ENCODE measurements at places on chromosomes 7 and 10. TPM values are rescaled to one million over a fixed set of nuclear protein-coding genes. Genes with fewer than 3 reads are reported as not detected.
A peak's percentile ranks its signal among the peaks of the same experiment; 100 is the strongest.

DNA sequence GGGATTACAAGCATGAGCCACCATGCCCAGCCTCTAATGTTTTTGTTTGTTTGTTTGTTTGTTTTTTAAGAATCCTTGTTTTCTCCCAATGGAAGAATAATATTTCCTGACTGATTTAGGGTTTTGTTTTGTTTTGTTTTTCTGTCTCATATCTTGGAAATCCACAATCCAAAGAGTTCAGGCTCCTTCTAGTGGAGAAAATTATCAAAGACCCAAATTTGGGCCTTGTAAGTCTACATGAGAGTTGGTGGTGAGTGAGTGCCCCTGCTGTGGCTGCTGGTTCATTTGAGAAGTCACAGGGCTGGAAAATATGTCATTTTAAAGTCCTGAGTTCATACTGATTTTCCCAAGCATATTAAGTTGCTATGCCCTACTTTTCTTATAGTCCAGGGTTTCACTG is 33.5 kb upstream of the KLHL7 start:
- peak; percentile 28 for DNase-seq

DNA sequence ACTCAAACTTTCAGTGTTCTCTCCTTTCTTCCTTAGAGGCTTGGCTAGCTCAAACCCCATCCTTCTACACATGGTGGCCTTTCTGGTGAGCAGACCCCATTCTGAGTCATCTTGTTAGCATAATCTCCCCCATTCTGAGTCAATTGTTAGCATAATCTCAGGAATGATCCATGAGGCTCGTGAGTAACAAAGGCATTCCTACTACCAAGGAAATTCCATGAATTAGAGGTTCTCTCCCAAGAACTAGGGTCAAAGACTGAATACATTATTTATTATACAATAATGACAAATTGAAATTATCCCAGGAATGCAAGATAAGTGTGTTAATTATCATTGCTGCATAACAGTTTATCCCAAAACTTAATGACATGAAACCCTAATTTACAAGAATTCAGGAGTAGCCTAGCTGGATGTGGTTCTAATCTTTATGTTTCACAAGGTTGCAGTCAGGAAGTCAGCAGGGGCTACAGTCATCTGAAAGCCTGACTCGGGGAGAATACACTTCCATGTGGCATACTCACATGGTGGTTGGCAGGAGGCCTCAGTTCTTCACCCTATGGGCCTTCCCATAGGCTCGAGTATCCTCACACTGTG is 100.2 kb downstream of the MMRN2 start:
- no peak for DNase-seq

- DNase-seq: no peak
These were observed 117.2 kb downstream of the MYOF start for GRCh38 chr10:93364966-93365365.

DNA sequence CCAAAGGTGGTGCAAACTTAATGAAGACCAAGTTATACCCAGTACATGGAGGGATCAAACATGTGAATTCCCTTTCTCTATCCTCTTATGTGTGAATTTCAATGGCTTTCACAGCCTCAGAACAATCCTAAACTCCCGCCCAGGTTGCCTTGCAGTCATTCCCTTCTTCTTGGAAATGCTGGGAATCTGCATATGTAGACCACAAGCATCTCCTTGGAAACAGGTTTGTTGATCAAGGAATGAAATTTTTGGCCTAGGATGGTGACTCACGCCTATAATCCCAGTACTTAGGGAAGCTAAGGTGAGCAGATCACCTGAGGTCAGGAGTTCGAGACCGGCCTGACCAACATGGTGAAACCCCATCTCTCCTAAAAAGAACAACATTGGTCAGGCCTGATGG is 77.8 kb upstream of the ABI1 start:
- DNase-seq: no peak

DNA sequence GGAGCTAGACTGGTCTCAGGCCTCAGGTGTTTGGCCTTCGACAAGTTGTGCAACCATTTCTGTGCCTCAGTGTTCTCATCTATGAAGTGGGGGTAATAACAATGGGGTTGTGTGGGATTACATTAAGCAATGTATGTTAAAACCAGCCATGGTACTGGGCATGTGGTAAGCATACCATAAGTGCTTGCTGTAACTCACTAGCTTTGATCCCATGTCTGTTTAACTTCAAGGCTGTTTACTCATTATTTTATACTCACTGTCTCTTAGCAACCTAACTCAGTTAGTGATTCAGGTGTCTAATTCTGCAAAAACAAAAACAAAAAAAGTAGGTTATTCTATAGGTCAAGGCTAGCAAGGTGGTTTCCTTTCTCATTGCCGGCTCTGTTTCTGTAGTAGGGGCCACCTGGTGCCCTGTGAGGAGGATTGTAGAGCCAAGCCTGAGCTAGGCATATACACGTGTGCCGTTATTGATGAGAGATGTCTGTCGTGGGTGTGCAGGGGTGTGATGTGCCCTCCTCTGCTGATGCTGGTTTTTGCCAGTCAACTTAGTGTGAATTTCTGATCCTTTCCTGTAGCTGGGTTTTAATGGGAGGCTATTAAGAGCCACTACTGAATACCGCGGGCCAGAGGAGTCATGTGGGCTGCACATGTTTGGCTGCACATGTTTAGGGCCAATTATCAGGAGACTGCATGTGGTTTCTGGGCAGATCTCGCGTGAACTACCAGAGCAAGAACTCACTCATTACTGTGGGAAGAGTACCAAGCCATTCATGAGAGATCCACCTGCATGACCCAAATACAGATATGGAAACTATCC is 56.2 kb downstream of the EEPD1 start:
- DNase-seq: no peak

DNA sequence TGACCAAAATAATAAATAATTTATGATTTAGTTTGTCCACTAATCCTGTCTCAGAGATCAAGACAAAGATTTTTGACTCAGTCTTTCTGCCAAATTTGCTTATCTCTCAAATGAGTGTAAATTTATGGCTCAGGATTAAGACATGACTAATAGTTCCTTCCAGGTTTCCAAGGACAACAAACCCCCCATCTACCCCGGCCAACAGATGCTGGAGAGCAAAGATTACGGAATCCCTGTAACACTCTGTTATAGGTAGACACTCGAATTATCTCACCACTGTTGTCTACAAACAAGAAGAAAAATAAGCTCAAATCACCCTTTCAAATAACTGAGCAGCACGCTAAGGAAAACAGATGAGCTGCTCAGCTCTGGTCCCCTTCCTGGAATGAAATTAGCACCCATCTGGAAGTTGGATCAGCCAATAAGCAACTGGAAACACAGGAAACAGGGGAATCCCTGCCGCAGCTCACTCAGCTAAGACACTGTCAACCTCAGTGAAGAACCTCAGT is 56.8 kb upstream of the SVIL start:
- peak; percentile 70 for DNase-seq

- no peak for DNase-seq
These were observed 206.6 kb upstream of the GPR26 start for GRCh38 chr10:123459371-123460091.

Gene EN2
- 0.81 TPM for total RNA-seq

DNA sequence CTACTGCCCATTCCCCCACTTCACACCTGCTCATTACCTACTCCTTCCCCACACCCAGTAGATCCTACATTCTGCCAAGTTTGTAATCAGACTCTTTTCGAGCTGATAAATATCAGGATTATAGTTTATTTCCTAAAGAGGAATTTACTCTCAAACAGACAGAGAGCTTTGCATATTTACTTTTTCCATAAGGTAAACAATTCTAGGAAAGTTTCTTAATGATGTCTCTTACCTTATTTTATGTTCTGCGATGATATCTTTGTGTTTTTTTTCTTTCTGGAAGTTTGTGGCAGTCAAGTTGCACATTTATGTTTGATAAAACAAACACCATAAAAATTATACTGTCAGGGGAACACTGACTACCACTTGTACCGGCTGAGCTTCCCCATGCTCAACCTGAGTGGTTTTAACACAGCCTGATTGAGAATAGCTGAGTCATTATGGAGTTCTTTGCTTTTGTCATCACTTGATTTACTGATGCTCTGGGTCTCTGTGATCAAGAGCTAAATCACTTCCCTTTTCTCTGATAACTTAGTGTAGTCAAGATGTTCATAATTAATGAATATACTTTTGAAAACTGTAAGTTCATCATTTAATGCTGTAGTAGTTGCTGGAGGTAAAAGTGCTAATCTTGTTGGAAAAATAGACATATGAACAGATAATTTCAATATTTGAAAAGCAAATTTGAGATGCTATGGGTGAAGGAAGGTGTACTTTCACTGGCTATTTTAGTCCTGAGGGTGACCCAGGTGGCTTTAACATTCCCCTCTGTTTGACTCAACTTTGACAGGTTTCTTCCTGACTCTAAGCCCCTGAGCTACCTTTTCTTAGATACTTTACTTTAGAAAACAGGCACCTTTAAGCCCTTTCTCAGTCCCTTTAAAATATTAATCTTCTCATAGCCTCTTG is 1034.5 kb upstream of the LRRTM3 start:
- DNase-seq: no peak

DNA sequence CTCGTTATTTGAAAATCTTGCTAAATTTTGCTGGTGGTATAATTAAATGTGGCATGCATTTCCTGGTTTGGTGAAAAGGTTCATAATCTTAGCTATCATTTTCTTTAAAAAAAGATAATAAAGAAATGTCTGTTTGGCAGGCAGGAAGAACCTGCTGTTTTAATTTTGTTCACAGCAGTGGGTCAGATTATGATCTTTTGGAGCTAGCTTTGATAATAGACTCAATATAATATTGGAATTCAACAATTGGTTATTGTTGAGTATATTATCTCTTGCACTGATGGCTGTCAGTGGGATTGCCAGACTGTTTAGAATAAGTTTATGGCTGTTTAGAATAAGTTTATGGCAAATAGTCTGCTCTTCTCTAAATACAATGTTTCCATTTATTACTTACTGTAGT is 35.1 kb downstream of the MXI1 start:
- DNase-seq: no peak

- DNase-seq: no peak
These were observed 36.8 kb downstream of the LRRC72 start for GRCh38 chr7:16563281-16564022.

DNA sequence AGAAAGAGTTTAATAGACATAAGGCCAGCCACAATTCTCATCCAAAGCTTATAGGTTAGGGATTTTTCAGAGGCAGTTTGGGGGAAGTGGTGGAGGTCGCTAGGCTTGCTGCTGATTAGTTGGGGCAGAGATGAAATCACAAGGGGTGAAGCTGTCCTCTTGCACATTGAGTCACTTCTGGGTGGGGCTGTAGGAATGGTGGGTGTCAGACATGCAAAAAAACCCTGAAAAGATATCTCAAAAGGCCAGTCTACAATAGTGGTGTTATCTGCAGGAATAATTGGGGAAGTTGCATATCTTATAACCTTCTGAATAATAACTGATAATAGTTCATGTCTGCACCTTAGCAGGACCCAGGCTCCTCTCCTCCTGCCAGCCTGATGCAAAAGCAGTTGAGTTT is 2.1 kb downstream of the FAM24B start:
- DNase-seq: no peak

GRCh38 chr7:129122751-129123509 is 21.6 kb upstream of the TSPAN33 start:
- no peak for DNase-seq

GRCh38 chr7:93856323-93856722 is 34.2 kb downstream of the TFPI2 start:
- no peak for DNase-seq

GRCh38 chr7:26485367-26485934 is 193.8 kb downstream of the SNX10 start:
- no peak for DNase-seq

Gene CARD11
- total RNA-seq: not detected

GRCh38 chr10:60706146-60706545 is 72.1 kb upstream of the CDK1 start:
- DNase-seq: no peak

GRCh38 chr10:46516660-46517416 is 39.6 kb downstream of the GPRIN2 start:
- peak; percentile 64 for DNase-seq

DNA sequence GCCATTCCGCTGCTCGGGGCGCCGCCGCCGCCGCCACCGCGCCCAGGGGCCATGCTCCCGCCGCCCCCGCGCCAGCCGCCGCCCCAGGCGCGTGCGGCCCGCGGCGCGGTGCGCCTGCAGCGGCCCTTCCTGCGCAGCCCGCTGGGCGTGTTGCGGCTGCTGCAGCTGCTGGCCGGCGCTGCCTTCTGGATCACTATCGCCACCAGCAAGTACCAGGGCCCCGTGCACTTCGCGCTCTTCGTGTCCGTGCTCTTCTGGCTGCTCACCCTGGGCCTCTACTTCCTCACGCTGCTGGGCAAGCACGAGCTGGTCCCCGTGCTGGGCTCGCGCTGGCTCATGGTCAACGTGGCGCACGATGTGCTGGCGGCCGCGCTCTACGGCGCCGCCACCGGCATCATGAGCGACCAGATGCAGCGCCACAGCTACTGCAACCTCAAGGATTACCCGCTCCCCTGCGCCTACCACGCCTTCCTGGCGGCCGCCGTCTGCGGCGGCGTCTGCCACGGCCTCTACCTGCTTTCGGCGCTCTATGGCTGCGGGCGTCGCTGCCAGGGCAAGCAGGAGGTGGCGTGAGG is 383 bp downstream of the MARVELD1 start:
- DNase-seq: peak; percentile 71

GRCh38 chr7:32158076-32158475 is 87.9 kb upstream of the PDE1C start:
- DNase-seq: no peak

- DNase-seq: no peak
These were observed 18.8 kb downstream of the SGPL1 start for GRCh38 chr10:70834441-70835151.

GRCh38 chr10:12783293-12783692 is 218.2 kb downstream of the CCDC3 start:
- peak; percentile 16 for DNase-seq

Gene AKR1C2
- 3.0 TPM for total RNA-seq

GRCh38 chr10:71666639-71667386 is 52.8 kb downstream of the C10orf105 start:
- no peak for DNase-seq

Gene UFSP1
- 5.5 TPM for total RNA-seq

Gene TLL2
- 10.3 TPM for total RNA-seq

Gene GCK
- not detected for total RNA-seq

DNA sequence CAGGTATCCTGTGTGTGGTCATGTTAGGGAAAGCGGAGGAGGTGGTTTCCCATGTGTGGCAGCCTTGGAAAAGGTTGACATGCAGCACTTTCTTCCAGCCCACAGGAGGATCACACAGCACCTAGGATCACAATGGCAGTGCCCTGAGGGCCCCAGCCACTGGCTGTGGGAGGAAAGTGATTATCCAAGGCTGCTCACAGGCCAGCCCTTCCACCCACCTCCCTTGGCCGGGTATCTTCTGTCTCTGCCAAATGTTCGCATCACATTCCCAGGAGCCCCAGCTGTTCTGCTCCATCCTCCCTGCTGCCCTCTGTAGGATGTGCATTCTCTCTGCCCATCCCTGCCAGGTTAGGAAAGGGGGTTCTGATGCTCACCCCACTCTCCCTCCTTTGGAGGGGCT is 2.5 kb upstream of the MLXIPL start:
- DNase-seq: peak; percentile 61
